Osteoblast (primary cell): ENCODE measurements at places on chromosomes 12 and 14. TPM values are rescaled to one million over a fixed set of nuclear protein-coding genes. Genes with fewer than 3 reads are reported as not detected.
A peak's percentile ranks its signal among the peaks of the same experiment; 100 is the strongest.

- peaks cover 9% of the 10 kb centered on the region for H3K4me1 ChIP-seq
- H3K27ac ChIP-seq: no peak overlapping the region
- H3K27me3 ChIP-seq: no peaks in the 10 kb centered on the region
- DNase-seq: peak; percentile 29
- H3K4me3 ChIP-seq: peak overlapping the region; percentile 17
- no peaks in the 10 kb centered on the region for H3K36me3 ChIP-seq
These were observed 94.9 kb downstream of the NAV3 start for GRCh38 chr12:77925536-77926108.

- H3K27ac ChIP-seq: no peak overlapping the region
- no peak for DNase-seq
- H3K36me3 ChIP-seq: no peaks in the 10 kb centered on the region
- H3K4me1 ChIP-seq: peaks cover 2% of the 10 kb centered on the region
- no peak overlapping the region for H3K4me3 ChIP-seq
- no peaks in the 10 kb centered on the region for H3K27me3 ChIP-seq
These were observed 115.8 kb downstream of the ETNK1 start for GRCh38 chr12:22740656-22741355.

Gene TAS2R13
- 2.9 and 3.8 TPM in 2 replicates for total RNA-seq

DNA sequence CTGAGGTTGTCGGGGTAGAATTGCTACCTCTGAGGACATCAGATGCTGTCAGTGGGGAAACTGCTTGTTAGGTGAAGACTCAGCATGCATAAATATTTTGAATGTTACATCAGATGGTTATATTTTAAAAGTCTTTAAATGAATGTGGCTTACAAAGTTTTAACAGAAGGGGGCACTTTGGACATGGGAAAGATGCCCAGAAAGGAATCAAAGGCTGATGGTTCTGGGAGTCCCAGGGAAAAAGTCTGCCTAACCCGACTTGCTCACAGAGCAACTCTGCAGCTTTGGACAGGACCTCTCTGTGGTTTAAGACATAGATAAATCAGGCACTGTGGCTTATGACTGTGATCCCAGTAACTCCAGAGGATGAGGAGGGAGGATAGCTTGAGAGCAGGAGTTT is 474.9 kb downstream of the ATP23 start:
- no peaks in the 10 kb centered on the region for H3K36me3 ChIP-seq
- H3K4me1 ChIP-seq: peaks cover 58% of the 10 kb centered on the region
- H3K4me3 ChIP-seq: no peak overlapping the region
- H3K27me3 ChIP-seq: no peaks in the 10 kb centered on the region
- peak overlapping the region; percentile 80 for H3K27ac ChIP-seq

DNA sequence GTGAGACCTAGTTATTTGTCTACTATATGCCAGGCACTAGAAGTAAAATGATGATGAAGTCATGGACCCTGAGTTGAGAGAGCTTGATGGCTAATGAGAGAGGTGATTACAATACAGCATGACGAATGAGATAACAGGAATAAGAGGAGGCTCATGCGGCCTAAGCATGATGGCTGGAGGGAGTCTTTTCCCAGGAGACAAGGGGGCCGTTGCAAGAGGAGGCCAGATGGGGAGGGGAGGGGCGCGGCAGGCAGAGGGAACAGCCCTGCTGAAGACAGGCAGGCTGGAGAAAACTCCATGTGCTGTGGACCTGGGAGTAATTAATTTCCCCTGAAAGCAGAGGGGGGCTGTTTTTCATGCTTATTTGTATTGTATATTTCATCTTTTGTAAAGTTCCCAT is 144.7 kb upstream of the RFLNA start:
- peaks cover 9% of the 10 kb centered on the region for H3K27me3 ChIP-seq
- H3K36me3 ChIP-seq: no peaks in the 10 kb centered on the region
- H3K4me1 ChIP-seq: no peaks in the 10 kb centered on the region
- no peak overlapping the region for H3K27ac ChIP-seq
- DNase-seq: no peak
- no peak overlapping the region for H3K4me3 ChIP-seq

Gene INHBE
- total RNA-seq: 0.88 and 3.3 TPM in 2 replicates
